ENCODE measurements at places on chromosomes 5 and 9. TPM values are rescaled to one million over a fixed set of nuclear protein-coding genes. Genes with fewer than 3 reads are reported as not detected.

The PAEP gene
- not detected for total RNA-seq

The LCN6 gene
- total RNA-seq = 16.0 TPM

The SOHLH1 gene
- not detected for total RNA-seq

The IFNB1 gene
- not detected for total RNA-seq

The GPRIN1 gene
- 1.3 TPM for total RNA-seq

The TPD52L3 gene
- not detected for total RNA-seq

The RORB gene
- total RNA-seq = 0.41 TPM

The AMBP gene
- 5.3 TPM for total RNA-seq

The EPB41L4A gene
- 39.0 TPM for total RNA-seq

The TMOD1 gene
- 14.9 TPM for total RNA-seq

The CDHR2 gene
- total RNA-seq = 4.2 TPM

The PCDHAC2 gene
- 3.6 TPM for total RNA-seq

The GDNF gene
- total RNA-seq = 0.88 TPM

The SERF1A gene
- total RNA-seq = 8.6 TPM

The RAI14 gene
- total RNA-seq = 60.3 TPM

The AK6 gene
- total RNA-seq = 31.1 TPM

The CCL28 gene
- total RNA-seq = 22.8 TPM
